NB4 (cell line): ENCODE measurements at places on chromosomes 11 and 22.
A peak's percentile ranks its signal among the peaks of the same experiment; 100 is the strongest.

- no peak for DNase-seq
Measured at GRCh38 chr11:71321433-71322191, 69.2 kb upstream of the SHANK2 start.

DNA sequence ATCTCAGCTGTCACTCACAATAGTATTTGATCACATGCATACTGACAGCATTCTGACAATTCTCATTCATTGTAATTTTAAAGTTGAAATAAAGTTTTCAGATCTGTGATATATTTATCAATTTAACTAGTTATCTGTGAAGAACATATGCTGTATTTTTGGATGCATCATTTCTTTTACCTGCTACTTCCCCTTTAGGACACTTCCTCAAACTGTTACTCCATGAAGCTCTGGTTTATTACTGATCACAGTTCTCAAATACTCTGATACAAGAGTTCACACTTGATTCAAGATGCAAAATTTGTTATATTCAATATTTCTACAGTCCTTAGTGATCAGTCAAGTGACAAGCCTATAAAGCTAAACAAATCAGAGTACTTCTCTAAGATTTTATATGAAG, 1655.2 kb downstream of the LRRC4C start:
- DNase-seq = no peak

GRCh38 chr11:73334384-73335203, 26.5 kb downstream of the ARHGEF17 start:
- peak; percentile 48 for DNase-seq

DNA sequence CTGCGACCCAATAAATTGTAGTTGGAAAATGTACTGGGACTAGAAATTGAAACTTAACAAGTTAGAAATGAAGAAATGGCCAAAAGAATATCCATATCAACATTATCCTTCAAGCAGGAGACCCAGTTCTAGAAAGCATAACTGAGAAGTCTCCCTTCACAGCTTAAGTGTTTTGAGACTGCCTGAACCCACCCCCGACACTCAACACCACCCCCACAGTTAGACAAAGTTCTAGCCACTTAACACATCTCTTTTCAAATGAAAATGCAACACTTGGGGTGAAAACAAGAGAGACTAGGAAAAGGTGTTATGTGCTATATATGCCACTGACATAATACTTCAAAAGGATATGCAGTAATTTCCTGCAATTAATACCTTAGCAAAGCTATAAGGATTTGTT, 184.5 kb downstream of the SOX6 start:
- no peak for DNase-seq

DNA sequence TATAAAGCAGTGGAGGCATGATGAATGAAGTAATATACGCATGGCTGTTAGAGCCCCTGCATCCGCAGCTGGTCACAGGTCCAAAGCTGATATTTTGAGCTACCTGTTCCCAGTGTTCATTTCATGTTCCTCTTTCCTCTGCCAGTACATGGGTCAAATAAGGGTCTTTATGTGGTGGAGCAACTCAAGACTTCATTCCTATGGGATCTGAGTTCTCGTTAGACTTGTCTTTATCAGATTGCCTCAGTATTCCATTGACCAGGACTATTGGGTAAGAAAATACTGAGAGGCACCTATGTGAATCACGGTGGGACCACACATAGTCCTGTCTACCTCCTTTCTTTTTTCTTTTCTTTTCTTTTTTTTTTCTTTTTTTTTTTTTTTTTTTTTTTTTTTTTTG, 25.2 kb downstream of the NCF4 start:
- DNase-seq = no peak

GRCh38 chr11:69909561-69910518, 90.6 kb upstream of the FGF3 start:
- DNase-seq = peak; percentile 36

DNA sequence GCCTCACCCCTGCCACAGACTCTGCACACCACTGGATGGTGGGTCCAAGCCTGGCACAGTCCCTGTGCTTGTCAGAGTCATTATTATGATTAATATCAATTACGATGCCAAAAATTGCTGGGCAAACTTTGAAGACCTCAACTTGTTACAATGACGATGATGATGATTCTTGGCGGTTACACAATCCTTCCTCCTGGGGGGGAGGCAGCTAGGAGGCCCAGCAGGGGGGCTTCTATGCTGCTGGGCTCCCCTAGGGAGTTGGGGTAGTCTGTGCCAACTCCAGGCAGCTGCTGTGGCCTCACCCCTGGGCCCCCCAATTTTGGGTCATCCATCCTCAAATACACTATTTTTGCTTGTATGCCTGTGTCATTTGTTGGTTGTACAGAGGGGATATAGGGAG, 12.0 kb downstream of the SLC35E4 start:
- peak; percentile 62 for DNase-seq

DNA sequence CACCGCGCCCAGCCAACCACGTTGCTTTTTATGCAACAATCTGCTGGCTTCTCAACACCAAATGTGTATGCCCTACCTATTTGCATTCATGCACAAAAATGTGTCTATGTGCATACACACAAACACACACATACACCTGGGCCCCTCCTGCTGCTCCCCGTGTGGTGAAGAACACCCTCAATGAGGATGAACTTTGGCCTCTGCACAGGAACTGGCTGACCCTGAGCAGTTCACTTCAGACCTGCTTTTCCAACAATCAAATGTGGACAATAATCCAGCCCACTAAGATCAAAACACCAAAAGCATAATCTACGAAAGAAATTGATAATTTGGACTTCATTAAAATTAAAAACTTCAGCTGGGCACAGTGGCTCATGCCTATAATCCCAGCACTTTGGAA, 25.3 kb upstream of the SLC35C1 start:
- DNase-seq = no peak

GRCh38 chr11:33936725-33937604, 45.1 kb upstream of the LMO2 start:
- peak; percentile 36 for DNase-seq

GRCh38 chr11:128246810-128247594, 340.4 kb downstream of the ETS1 start:
- DNase-seq = no peak

GRCh38 chr22:37340331-37341262, 58.3 kb downstream of the CYTH4 start:
- DNase-seq = no peak

DNA sequence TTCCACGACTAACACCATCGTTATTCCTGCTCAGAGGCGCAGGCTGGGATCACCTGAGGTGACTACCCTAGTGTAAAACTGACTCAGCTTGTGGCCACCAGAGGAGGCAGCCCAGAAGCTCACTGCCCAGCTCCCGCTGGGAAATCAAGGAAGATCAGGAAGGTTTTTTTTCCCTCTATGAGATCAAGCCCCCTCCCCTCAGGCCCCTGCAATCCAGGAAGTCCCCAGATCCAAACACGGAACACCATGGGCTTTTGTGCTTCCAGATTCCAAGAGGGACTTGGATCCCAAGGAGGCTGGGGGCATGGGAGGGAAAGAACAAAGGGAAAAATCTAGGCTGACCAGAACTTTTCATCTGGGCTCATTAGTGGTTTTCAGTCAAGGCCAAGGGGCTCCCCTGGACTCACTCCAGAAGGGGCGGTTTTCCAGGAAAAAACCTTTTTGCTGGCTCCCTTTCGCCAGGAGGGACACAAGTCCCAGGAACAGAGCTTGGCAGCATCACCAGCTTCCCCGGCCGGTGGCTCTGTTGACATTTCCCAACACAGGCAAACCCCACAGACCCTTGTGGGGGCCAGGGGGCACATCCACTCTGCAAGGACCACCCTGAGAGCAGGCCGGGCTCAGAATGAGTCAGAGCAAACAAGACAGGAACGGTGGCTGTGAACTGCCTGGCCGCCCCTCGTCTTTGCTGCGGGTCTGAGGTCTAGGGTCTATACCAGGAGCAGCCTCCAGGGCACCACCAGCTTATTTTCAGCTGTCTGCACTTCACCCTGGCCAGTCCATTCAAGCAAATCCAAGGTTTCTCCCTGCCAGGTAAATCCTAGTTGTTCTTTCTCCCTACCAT, 36.8 kb downstream of the MYH9 start:
- DNase-seq = no peak
